EL (cell line): ENCODE measurements at places on chromosomes 7 and 10.

GRCh38 chr7:126685018-126685573 lies 567.6 kb downstream of the GRM8 start:
- no peak for DNase-seq

- no peak for DNase-seq
Measured at GRCh38 chr10:27203806-27204205, 36.8 kb downstream of the ACBD5 start.

GRCh38 chr7:39950473-39951225 lies 593 bp downstream of the CDK13 start:
- peak; percentile 52 for DNase-seq

DNA sequence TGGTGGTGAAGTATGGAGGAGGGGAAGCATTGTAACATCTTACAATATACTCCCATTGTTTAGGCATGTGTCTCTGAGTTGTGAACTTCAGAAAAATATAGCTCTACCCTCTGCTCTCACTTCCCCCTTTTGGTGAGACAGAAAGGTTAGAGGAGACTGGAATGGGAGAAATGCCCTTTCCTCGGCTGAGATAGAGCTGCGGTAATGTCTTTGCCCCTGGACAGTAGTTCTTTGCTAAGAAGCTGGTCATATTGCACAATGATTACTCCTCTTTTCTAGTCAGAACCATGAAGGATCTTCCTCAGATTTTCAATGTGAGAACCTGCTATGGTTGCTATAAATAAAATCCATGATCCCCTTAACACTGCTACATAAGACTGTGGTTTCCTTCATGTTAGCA lies 171.0 kb downstream of the SEM1 start:
- no peak for DNase-seq

DNA sequence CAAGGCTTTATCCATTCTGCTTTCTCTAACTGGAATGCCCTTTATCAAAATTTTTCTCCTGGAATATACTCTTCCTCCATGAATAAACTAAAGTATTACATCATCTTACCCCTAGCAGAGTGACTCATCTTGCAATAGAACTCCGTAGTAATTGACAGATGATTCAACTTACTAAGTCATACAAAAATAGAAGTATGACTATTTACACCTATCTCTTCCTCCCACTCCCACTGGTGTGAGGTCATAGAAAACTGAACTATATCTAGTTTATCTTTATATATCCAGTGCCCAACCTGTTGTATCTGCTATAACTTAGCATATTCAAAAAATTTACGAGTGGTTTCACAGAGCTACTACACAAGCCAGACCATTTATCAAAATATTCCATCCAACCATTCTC lies 26.1 kb downstream of the ABCB1 start:
- peak; percentile 42 for DNase-seq

DNA sequence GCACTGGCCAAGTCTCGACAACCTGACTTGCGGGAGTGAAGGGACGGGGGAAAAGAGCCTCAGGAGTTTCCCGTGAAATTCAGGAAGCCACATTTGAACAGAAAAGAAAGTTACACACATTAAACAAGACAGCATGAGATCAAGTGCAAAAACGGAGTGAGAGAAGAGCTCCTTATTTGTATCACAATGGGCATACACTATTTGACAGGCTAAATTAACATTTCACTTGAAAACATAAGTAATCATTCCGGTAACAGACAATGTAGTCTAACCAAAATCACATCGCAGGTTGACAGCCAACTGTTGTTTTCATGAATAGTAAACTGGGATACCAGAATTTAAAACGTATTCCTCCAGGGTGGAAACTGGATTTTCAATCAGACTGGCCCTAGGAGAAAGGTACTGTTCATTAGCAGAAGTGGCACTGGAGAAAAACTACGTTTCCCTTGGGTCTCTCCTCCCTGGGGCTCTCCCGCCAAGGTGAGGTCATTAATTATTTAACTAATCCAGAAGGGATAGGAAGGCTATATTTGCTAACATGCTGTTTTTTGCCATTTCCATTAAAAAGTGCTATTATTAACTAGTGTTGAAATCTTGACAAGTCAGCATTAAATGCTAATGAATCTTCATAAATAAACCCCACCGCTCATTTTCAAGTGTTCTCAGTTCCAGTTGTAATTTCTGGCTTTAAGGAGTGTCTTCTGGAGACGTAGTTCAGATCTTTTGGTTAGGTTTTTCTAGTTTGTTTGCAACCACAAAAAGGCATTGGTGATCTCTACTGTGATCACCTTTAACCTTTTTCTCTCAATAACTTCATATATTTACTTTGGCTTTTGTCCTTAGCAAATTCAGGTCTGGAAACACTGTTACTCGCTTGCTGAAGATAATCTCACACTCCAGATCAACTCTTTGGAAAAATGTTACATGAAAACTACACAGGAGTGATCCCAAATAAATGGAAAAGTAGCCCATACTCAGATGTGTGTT lies 25.1 kb downstream of the RHEB start:
- no peak for DNase-seq

DNA sequence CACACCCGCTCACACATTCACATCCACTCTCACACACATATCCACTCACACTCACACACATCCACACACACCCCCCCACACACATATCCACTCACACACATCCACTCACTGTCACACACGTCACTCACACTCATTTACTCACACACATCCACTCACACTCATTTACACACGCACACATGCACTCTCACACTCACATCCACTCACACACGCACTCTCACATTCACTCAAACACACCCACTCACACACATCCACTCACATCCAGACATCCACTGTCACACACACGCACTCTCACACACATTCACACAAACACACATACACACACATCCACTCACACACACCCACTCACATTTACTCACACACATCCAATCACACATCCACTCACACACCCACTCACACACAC lies 18.3 kb downstream of the PWWP2B start:
- no peak for DNase-seq

- DNase-seq: no peak
Measured at GRCh38 chr7:105210721-105211205, 178.0 kb downstream of the SRPK2 start.

DNA sequence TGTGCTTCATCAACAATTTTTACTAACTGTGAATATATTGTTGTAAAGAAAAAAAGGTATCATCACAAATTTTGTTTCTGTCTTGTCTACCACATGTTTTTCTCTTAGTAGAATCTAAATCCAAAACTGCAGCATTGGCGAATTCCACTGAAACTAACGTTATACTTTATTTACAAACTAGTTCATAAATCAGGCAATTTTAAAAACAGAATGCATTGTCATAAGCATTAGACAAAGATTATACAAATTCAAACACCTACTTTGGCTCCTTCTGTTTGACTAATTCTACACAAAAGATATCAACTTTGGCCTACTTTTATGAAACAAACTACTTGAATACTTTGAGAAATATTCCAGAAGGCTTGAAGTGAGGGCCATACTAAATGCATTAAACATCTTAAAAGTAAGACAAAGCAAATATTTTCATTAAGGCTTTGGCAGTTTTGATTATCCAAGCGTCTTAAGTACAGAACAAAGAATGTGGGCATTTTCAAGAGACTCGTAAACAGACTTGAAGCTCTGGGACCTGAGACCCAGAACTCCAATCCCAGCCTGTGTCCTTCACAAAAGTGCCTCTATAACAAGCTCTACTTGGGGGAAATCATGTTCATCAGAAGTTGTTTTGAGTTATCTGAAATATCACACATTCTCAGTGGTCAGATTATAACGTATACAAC lies 81.0 kb downstream of the CPVL start:
- no peak for DNase-seq

DNA sequence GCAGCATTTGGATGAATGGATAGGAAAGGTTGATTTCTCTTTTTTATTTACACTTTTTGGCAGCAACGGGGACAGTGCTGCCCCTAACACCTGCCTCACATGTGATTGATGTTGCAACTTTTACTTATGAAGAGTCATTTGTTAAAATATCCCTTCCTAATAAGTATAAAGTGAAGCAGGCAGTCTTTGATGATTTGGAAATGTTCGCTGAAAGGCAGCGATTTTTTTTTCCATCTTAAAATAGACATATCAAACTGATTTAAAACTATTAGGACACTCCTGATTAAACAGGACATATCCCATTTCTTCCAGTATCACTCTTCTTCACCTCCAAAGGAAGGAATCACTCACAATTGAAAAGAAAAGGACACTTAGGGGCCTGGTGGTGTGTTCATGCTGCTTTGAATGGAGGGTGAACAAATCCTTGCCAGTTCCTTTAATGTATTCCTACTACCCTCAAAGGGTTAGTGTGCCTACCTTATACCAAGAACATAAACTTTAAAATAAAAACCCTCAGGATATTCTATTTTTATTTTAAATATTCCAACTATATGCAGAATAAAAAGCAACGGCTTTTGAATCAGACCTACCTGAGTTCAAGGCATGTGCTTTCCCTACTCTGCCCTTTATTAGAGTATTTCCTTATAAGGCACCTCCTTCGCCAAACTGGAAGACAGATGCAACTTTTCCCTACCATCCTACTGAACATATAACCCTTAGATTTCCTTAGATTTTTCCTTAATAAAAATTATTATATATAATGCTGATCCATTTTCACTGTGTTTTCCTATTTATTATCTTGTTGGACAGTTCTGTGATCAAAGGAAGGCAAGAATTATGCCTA lies 1.1 kb downstream of the ADK start:
- DNase-seq: no peak

- no peak for DNase-seq
Measured at GRCh38 chr7:91311839-91312238, 47.6 kb downstream of the FZD1 start.

- no peak for DNase-seq
Measured at GRCh38 chr7:40777730-40778312, 643.0 kb downstream of the SUGCT start.

DNA sequence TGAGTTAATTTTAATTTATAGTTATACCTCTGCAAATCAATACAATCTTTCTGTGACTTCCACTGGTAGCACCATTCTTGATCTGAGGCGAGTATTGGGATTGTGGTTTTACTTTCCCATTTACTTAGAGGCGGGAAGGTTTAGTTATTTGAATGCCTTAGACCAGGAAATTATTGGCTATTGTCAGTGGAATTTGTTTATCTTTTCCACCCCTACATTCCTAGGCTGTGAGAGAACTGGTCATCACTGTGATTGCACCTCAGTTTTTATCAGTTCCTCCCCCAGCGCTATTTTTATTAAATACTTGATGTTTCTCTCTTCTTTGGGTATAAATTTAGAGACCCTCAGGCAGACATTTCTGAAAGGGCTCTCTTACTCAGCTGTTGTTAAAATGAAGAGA lies 29.9 kb downstream of the CDK14 start:
- peak; percentile 82 for DNase-seq

DNA sequence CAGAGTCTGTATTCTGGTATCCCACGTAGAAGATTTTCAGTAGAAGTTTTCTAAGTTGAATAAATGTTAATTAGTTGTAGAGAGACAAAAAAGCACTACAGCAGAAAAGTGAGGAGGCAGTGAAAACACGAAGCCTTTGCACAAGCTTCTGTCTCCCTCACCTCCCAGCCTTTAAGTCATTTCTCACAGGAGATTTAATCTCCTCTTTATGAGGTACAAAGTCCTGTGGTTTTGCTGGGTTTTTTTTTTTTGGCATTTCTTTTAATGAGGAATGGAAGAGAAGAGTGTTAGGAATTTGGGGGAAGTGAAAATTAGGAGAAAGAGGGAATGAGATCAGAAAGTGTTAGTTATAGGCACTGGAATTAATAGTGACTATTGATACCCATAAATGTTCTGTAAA lies 21.5 kb downstream of the SPAG6 start:
- DNase-seq: no peak

- no peak for DNase-seq
Measured at GRCh38 chr10:29790207-29790606, 155.4 kb upstream of the SVIL start.

- no peak for DNase-seq
Measured at GRCh38 chr7:148615085-148615730, 24.6 kb downstream of the C7orf33 start.

DNA sequence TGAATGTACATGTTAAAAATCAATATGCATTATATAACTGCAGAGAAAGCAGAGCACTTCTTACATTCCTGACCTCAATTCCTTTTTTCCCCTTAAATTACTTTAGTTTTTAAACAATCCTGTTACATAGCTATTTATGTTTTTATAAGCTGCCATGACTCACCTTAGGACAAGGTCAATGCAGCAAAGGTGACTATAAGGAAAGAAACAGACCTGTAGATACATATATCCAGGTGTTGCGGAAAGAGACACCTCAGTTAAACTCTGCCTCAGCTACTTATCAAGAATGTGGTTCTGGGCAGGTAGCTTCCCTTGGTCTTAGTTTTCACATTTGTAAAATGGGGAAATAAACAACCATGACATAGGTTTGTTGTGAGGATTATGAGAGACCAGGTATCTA lies 105.5 kb downstream of the DPY19L1 start:
- DNase-seq: no peak

GRCh38 chr10:1552881-1553670 lies 184.2 kb downstream of the ADARB2 start:
- DNase-seq: no peak

- no peak for DNase-seq
Measured at GRCh38 chr10:59865101-59865500, 41.3 kb downstream of the CCDC6 start.

- no peak for DNase-seq
Measured at GRCh38 chr7:148625342-148625741, 34.8 kb downstream of the C7orf33 start.

DNA sequence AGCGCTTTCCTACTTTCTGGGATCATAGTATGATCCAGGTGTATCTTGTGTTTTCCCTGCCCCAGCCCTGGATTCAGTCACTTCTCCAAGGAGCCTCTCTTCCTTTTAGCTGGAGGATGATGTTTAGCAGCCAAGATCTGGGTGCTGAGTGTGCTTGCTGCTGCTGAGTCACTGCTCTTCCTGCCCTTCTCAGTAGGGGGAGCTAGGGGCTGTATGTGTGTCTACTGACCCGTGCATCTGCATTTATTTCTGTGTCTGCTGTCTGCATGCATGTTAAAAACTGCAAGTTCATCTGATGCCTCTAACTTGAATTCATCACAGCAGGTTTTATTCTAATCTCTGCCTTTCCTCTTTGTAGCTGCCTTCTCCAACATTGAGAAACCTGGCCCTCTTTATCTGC lies 31.6 kb downstream of the MGMT start:
- no peak for DNase-seq

- DNase-seq: no peak
Measured at GRCh38 chr7:135710417-135711138, 17.4 kb downstream of the SLC13A4 start.

- peak; percentile 32 for DNase-seq
Measured at GRCh38 chr7:116526897-116527296, 2.1 kb downstream of the CAV1 start.
